Fibroblast of skin of back (primary cell): ENCODE measurements at places on chromosomes 1 and 21.

GRCh38 chr1:46203738-46204405 is 738 bp downstream of the LURAP1 start:
- DNase-seq, result no peak

GRCh38 chr1:51294566-51295184 is 35.7 kb downstream of the TTC39A start:
- no peak for DNase-seq

DNA sequence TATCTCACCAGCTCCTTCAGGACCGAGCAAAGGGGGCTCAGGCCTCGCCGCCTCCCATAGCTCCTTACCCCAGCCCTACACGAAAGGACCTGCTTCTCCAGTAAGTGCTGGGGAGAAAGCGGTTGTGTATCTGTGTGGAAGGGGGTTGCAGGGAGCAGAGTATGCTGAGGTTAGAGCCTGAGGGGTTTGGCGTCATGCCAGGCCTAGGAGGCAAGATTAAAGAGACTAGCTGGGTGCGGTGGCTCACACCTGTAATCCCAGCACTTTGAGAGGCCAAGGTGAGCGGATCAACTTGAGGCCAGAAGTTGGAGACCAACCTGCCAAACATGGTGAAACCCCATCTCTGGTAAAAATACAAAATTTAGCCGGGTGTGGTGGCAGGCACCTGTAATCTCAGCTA is 14.1 kb upstream of the RASSF5 start:
- DNase-seq, result no peak

- DNase-seq, result no peak
These were observed 20.9 kb upstream of the LRRC8B start for GRCh38 chr1:89503690-89504089.

DNA sequence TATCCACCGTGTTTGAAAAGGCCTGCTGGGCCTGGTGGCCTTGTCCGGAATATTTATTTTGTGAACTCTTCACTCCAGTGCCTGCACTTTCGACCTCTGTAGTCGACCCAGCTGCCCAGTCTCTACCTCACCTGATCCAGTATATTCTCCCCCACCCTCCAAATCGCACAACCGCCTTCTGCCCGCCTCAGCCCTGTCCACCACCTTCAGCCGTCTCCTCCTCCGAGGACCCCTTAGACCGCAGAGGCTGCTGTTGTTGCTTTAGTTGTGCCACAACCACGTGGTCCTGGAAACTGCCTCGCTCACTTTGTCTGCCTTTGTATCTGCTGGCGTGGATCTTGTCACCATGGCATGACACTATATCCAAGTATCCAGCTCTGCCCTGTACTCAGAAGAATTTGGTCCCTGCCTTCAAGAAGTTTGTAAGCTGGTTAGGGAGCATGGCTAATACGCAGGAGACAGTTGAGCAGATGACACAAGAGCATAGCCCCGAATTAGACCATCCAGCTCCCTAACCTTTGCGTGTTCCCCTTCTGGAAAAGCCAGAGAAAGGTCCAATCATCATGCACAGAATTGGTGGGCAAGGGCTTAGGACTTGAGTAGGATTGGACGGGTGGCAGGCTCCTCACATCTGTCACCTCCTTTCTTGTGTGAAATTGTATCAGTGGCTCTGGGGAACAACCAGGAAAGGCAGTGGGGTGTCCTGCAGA is 1.5 kb downstream of the PHGDH start:
- peak; percentile 55 for DNase-seq

- DNase-seq, result no peak
These were observed 55.1 kb downstream of the OVGP1 start for GRCh38 chr1:111372336-111372965.
